BJ (cell line): ENCODE measurements at places on chromosomes 16 and 17. TPM values are rescaled to one million over a fixed set of nuclear protein-coding genes. Genes with fewer than 3 reads are reported as not detected.

Gene ARHGDIG
- 0.22 and 0.51 TPM in 2 replicates for polyA plus RNA-seq

Gene GP2
- not detected in 2 replicates for polyA plus RNA-seq

Gene C16orf86
- 0.87 and 1.5 TPM in 2 replicates for polyA plus RNA-seq

Gene CD300A
- not detected in 2 replicates for polyA plus RNA-seq

Gene QPRT
- 4.2 and 4.7 TPM in 2 replicates for polyA plus RNA-seq

Gene TBC1D3E
- polyA plus RNA-seq = not detected in 2 replicates

Gene CLEC18A
- 0.04 and 0.07 TPM in 2 replicates for polyA plus RNA-seq

Gene PFAS
- 12.2 and 15.6 TPM in 2 replicates for polyA plus RNA-seq

Gene STAC2
- polyA plus RNA-seq = not detected in 2 replicates

Gene CORO1A
- 1.6 and 2.6 TPM in 2 replicates for polyA plus RNA-seq

Gene CCDC200
- polyA plus RNA-seq = not detected in 2 replicates

Gene UTS2R
- polyA plus RNA-seq = not detected in 2 replicates

Gene KLHL10
- polyA plus RNA-seq = 0.15 and 0.74 TPM in 2 replicates

Gene XYLT1
- polyA plus RNA-seq = 14.6 and 15.9 TPM in 2 replicates

Gene KRTAP16-1
- not detected in 2 replicates for polyA plus RNA-seq

Gene MMP15
- 0.71 and 1.1 TPM in 2 replicates for polyA plus RNA-seq

Gene SLC22A31
- 0.11 and 0.12 TPM in 2 replicates for polyA plus RNA-seq

Gene DOC2B
- not detected in 2 replicates for polyA plus RNA-seq

Gene PDILT
- polyA plus RNA-seq = not detected in 2 replicates

Gene CHAD
- not detected in 2 replicates for polyA plus RNA-seq

Gene CD7
- 0.06 and 0.22 TPM in 2 replicates for polyA plus RNA-seq

Gene OR1F1
- 0.33 and 0.64 TPM in 2 replicates for polyA plus RNA-seq

Gene ATP1B2
- polyA plus RNA-seq = not detected in 2 replicates

Gene JPH3
- not detected in 2 replicates for polyA plus RNA-seq

Gene HMOX2
- 43.5 and 59.5 TPM in 2 replicates for polyA plus RNA-seq

Gene CCL16
- polyA plus RNA-seq = not detected in 2 replicates

Gene IRX3
- 2.2 and 2.3 TPM in 2 replicates for polyA plus RNA-seq

Gene LRRC36
- 0.06 TPM in 1 of 2 replicates, not detected in the other for polyA plus RNA-seq

Gene FA2H
- polyA plus RNA-seq = not detected in 2 replicates
